ENCODE measurements at places on chromosomes 3 and 15.

DNA sequence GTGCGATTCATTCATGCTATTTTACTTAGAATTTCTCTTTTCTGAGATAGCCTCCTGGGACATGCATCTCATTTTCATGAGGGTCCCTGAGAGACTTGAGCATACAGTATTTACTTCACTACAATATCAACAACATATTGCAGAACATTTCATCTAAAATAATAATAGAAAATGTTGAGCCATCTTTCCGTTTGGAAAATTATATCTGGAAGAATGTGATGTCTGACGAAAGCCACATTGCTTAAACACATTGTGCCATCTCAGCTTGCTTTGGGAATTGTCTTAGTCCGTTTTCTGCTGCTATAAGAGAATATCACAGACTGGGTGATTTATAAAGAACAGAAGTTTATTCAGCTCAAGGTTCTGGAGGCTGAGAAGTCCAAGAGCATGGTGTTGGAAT, 55.5 kb downstream of the DPH6 start:
- no peak for DNase-seq

DNA sequence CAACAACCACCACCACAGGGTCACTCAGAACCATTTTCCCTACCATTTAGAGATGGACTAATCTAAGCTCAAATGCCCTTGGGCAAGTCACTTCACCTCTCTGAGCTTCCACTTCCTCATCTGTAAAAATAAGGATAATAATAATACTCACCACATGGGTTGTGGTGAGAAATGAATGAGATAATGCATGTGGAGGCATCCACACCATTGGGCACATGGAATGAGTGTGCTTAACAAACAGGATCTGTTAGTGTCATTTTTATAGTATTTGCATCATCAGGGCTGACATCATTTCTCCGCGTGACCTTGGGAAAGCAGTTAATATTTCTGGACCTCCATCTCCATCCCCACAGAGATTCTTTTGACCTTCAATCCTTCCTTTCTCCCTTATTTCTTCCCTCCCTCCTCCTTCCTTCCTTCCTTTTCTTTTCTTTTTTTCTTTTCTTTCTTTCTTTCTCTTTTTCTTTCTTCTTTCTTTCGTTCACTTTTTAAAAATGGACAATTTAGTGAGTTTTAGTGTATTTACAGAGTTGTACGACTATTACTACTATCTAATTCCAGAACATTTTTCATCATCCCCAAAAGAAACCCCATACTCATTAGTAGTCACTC, 7.7 kb upstream of the RFT1 start:
- peak; percentile 59 for DNase-seq

GRCh38 chr3:190502946-190503345, 10.9 kb upstream of the IL1RAP start:
- no peak for DNase-seq

DNA sequence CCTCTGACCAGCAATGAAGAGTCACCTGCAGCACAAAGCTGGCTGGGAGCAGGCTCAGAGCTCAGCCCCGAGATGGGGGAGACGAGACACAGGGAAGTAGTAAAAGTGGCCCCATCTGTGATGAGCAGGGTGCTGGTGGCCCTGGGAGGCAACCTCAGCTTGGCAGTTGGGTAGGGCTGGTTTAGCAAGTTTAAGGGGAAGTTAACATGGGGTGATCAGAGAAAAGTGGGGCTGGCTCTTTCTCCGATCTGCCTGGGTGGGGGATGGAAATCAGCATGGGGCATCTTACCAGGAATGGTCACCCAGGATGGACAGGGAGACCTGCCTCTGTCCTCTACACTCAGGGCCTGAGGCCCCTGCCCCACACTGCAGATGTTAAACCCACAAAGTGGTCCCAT, 29.9 kb upstream of the SFMBT1 start:
- no peak for DNase-seq

- peak; percentile 43 for DNase-seq
Measured at GRCh38 chr15:88393719-88394519, 73.3 kb downstream of the MRPL46 start.

DNA sequence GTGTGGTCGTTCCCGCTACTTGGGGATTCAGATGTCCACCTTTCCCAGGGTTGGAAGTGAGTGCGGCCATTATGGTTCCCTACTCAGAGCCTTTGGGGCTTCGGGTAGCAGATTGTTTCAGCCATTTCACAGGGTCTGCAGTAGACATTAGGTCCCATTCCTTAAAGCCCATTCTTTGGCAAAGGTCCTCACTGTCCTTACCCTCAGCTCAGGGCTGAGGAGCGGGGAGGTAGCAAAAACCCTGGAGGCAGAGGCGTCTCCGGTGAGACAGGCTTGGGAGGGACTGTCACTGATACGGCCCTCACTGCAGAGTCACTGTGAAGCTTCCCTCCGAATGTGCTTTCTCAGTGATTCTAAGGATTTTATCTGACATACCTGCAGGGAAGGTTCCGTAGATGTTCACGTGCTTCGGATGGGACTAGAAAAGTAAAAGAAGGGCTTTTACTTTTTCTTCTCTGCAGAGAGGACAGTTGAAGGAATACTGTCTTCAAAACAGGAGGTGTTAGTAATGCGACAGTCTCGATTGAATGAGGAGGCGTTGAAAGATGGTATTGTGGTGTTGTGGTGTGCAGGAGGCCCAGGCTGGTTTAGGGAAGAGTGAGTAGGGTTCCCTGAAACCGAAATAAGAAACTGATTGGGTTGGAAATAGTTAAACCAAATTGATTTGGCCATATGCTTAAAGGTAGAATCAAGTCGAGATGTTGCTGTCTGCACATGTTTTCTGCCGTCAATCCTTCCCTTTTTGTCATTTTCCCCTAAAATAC, 630 bp downstream of the ATP6V1A start:
- no peak for DNase-seq

- no peak for DNase-seq
Measured at GRCh38 chr3:127443581-127444375, 146.8 kb downstream of the TPRA1 start.

- DNase-seq = no peak
Measured at GRCh38 chr3:16140894-16141285, 33.6 kb upstream of the GALNT15 start.

GRCh38 chr3:49671291-49672288, 2.6 kb upstream of the APEH start:
- DNase-seq = peak; percentile 43

DNA sequence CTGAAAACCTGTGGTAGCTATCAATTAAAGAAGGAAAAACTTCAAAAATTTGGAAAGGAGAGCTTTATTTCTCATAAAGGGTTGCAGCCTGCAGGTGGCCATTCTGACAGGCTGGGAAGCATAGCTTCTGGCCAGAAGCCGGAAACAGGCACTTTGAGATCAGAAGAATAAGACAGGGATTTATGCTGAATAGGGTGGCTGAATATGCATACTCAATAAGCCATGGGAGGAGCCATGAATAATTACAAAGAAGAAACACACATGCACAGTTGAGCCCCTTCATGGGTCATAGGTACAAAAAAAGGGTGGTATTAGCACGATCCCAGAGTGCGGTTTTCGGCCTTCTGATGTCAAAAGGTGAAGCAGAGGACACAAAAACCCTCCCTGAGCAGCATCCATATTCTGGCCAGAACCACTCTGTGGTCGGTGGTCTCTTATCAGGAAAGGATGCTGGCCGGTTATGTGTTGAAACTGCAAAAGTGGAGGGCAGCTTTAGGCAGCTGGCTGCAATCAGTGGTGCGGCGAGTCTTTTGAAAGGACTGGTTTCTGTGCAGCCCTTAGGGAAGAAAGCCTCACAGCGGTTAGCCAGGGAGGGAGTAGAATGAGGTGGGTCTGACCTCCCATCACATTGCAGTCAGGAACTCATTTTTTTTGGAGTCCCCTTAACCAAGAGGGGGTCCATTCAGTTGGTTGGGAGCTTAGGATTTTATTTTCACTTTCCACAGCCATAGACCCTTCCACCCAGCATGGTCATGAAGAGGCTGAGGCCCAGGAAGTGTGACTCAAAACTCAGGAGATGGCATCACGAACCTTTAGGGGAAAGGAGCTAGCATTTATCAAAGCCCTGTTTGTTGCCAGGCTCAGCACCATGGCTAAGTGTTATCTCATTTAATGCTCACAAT, 34.7 kb upstream of the CCDC174 start:
- DNase-seq = no peak

DNA sequence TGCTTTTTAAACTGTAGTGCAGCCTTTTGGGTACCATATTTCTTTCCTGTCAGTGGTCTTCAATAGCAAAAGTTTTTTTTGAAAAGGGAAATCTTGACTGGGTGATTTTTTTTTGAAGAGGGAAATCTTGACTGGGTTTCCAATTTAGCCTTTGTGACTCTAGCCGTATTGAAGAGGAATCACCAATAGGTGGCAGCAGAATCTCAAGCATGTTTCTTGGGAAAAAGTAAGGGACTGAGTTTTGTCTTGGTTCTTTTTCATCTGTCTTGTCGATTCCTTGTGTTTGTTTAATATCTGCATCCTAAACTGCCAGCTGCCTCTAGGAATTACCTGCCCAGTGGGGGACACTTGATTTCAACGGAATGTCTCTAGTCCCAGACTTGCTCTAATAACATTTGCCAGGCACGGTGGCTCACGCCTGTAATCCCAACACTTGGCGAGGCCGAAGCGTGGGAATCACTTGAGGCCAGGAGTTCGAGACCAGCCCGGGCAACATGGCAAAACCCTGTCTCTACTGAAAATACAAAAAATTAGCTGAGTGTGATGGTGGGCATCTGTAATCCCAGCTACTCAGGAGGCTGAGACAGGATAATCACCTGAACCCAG, 89.2 kb downstream of the RBPMS2 start:
- peak; percentile 61 for DNase-seq

DNA sequence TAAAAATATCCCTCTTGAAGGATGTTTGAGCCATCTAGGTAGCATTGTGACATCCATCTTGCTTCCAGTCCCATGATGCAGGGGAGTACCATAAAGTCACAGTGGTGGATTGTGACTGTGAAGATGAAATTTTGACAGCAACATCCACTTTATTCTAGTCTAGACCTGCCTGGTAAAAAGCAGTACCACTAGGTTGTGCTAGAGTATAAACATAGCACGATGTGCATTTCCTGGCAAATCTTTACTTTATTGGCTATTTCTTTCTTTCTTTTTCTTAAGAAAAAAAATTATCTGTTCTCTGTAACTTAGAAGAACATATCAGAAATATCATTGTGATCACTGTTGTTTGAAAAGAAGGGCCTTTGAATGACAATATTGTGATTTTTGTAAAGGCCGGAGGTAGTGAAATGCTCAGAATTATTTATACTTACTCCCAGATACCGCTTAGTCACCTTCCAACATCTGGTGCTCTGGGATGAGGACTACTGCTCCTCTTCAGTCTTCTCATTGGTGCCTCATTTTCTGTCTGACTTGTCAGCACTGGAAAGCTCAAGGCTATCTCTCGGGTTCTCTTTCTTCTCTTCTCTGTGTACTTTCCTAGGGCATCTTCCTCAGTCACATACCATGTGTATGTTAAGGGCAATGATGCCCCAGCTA, 35.6 kb downstream of the AGBL1 start:
- DNase-seq = no peak

GRCh38 chr3:95341314-95341713, 1278.5 kb downstream of the NSUN3 start:
- no peak for DNase-seq

DNA sequence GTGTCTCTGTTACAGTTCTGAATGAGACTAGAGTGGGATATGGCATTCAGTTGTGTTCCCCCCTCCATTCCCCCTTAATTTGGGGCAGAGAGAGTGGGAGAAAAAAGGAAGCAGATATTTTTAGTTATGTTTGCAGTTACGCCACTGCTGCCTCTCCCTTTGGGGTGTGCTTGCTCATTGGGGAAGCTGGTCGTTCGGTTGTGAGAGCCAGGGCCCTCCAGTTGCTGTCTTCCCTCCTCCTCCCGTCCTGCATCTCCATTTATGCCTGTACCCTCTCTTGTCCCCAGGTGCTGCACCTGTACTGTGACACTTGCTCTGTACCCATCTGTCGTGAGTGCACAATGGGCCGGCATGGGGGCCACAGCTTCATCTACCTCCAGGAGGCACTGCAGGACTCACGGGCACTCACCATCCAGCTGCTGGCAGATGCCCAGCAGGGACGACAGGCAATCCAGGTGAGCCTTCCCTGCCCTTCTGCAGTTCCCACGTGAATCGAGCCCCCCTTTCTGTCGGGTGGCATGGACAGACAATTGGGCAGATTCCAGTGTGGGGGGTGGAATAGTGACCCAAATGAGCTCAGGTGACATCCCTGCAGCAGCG, 55.8 kb downstream of the TRIM71 start:
- no peak for DNase-seq

GRCh38 chr3:24037971-24038370, 92.9 kb downstream of the NR1D2 start:
- DNase-seq = no peak

- DNase-seq = no peak
Measured at GRCh38 chr15:70249616-70250015, 151.9 kb upstream of the TLE3 start.

GRCh38 chr3:60579734-60580133, 671.5 kb downstream of the FHIT start:
- DNase-seq = peak; percentile 88

DNA sequence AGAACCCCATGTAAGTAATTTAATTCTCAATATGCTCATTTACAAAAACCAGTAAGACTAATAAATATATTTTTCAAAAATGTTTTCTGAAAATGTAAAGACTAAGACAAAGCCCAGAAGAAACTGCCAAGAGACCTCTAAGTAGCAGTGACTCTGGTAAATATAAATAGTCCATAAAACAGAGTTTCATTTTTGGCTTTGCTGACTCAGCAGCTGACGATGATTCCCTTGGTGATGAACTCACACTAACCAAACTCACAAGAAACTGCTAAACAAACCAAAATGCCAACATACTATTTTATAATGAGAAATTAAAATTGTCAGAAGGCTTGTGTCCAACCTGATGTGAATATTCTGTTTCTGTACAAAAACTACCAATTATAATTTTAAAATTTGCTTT, 31.5 kb upstream of the IMPG2 start:
- DNase-seq = peak; percentile 13

DNA sequence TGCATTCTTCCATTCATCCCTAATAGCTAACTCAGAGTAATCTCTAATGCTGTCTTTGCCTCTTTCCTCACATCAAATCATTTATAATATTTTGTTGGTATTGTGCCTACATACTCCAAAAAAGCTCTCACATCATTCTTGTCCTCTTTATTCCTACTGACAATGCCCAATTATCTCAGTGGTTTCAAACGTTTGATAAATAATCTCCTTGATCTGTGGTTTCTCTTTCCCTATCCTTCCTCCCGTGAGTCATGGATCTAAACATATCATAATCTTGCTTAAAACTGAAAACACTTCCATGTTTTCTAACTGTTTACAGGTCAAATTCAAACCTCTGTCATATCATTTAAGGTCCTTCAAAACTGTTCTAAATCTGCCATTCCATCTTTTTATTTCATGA, 115.1 kb downstream of the CNTN6 start:
- no peak for DNase-seq

DNA sequence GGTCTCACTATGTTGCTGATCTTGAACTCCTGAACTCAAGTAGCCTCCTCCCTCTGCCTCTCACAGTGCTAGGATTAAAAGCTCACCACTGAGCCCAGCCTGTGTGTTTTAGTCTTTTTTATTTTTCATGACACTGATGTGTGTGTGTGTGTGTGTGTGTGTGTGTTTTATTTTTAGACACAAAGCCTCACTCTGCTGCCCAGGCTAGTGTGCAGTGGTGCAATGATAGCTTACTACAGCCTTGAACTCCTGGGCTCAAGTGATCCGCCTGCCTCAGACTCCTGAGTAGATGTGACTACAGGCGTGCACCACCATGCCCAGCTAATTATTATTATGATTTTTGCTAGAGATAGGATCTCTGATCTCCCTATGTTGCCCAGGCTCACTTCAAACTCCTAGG, 23.3 kb upstream of the CTSH start:
- no peak for DNase-seq

All from HFFc6 (cell line).